ENCODE measurements at places on chromosomes 4 and X. TPM values are rescaled to one million over a fixed set of nuclear protein-coding genes. Genes with fewer than 3 reads are reported as not detected.

Gene NPNT
- 4.9 TPM for total RNA-seq

DNA sequence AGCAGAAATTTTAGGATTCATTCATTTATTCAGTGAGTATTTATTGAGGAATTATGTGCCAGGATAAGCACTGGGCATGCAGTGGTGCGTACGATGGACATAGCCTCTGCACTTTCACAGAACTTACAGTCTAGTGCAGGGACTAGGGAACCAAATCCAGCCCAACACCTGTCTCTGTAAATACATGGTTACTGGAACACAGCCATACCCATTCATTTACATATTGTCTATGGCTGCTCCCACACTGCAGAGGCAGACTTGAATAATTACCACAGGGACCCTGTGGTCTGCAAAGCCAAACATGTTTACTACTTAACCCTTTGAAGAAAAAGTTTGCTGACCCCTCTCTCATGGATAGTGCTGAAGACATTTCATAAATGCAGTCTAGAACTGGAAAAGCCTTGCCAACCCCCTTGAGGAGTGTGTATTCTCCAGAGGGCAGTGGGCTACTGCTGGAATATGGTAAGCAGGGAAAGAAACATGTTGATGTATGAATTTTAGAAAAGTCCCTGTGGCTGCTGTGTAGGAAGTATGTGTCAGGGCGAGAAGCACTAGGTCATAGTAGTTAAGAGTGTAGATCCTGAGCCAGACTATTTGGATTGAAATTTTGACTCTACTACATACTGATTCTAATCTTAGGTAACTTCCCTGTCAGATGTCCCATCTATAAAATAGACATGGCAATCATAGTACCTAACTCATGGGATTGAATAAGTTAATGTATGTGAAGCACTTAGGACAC lies 75.5 kb downstream of the GALNT7 start:
- DNase-seq: no peak

DNA sequence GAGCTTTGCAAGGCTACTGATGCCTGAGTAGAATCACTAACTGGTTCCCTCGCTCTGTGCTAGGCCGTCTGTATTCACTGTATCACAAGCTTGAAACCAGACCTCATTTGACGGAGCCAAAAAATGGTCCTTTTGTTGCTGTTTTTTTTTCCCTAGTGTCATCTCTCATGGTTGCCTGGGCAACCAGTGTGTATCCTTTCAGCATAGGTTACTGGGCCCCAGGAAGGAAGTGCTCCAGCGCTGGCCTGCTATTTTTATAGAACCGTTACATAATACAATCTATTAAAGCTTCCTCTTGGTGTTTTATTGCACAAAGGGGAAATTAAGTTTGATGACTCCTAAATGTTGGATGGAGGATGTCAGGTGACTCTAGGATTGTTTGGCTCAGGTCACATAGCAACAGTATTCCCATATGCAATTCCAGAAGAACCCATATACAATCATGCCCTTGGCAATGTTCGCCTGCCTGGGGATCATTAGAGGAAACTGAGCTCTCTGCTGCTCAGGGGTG lies 220.4 kb downstream of the SPRY1 start:
- peak; percentile 65 for DNase-seq

Gene GYG2
- 1.4 TPM for total RNA-seq

- DNase-seq: no peak
Observed at GRCh38 chrX:45935408-45935807, 609.8 kb downstream of the ZNF674 start.

Gene MAGED4
- total RNA-seq: 1.1 TPM

Gene USP53
- 34.6 TPM for total RNA-seq

Gene RTL5
- 2.5 TPM for total RNA-seq

All from left ventricle myocardium superior (tissue), 1 donor.